ENCODE measurements at places on chromosomes 5 and 9.

- no peak for DNase-seq
Measured at GRCh38 chr9:14893280-14893679, 16.9 kb downstream of the FREM1 start.

- no peak for DNase-seq
Measured at GRCh38 chr5:145829708-145830361, 5.3 kb downstream of the PRELID2 start.

GRCh38 chr9:2229109-2229721 lies 214.1 kb downstream of the SMARCA2 start:
- DNase-seq = no peak

DNA sequence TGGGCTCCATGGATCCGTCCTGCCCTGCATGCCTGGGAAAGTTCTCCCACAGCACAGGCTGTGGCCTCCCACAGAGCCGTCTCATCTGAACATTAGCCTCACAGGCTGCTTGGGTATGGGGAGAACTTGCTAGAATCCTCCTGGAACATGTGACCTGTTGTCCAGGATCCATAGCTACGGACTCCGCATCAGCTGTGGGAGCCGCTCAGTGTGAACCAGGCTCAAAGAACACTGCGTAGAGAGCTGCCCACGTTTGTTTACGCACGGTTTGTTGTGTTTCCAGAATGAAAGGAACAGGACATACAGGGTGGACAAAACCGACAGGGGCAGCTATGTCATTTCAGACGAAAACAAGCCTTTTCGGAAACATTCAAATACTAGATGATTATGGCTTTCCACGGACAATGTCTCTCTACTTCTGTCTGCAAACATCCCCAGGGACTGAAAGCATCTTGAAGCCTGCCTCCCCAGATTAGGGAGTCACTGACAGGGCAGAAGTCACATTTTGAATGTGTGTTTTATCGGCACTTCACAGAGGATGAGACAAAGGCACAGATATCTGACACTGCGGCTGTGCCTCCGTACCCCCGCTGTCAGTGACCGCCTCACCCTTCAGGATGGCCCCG lies 390.3 kb downstream of the GADD45G start:
- DNase-seq = no peak

DNA sequence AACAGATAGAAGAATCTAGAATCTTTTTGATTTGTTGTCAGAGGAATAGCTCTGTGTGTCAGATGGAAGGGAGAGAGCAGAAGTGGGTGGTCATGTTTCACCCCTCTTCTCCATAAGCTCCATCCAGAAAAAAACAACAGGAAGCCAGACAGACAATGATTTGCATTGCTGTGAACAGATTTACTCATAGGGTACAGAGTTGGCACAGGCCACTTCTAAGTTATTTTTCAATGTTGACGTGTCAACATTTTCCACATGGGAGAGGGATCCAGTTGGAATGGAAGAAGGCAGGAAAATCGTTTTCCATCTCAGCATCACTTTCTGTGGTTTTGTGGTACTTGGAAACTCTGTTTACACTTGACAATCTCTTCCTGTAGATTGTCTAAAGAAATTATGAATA lies 86.7 kb downstream of the INSYN2B start:
- DNase-seq = no peak

DNA sequence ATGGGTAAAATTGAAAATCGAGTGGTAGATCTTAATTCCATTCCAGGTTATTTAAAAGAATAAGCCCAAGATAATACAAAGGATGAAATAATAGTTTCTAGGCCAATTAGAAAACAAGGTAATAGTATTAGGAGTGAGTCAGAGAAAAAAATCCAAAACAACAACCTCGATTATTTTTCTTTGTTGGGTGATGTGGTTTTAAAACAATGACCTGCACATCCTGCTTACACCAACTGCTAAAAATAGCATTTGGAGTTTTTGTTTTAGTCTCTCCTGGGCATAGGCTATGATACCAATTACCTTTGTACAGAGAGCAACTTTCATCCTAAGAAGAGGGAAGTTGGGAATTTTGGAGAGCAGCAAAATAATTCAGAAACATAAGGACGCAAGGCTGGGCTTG lies 101.7 kb upstream of the MYO10 start:
- DNase-seq = no peak

- peak; percentile 2 for DNase-seq
Measured at GRCh38 chr5:53779541-53779981, 219.1 kb downstream of the NDUFS4 start.

DNA sequence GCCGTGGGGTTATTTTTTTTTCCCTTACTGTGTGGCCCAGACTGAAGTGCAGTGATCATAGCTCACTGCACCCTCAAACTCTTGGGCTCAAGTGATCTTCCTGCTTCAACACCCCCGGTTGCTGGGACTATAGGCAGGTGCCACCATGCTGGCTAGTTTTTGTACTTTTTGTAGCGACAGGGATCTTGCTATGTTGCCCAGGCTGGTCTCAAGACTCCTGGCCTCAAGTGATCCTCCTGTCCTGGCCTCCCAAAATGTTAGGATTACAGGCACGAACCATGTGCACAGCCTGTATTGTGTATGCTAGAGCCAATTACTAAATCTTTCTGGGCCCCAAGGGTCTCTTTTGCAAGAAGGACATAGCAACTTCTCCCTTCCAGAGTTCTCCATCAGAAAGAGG lies 23.1 kb downstream of the GALNT10 start:
- no peak for DNase-seq

All from cerebellum (tissue), 4 donors.